ENCODE measurements at places on chromosomes 2 and 18. TPM values are rescaled to one million over a fixed set of nuclear protein-coding genes. Genes with fewer than 3 reads are reported as not detected.
A peak's percentile ranks its signal among the peaks of the same experiment; 100 is the strongest.

DNA sequence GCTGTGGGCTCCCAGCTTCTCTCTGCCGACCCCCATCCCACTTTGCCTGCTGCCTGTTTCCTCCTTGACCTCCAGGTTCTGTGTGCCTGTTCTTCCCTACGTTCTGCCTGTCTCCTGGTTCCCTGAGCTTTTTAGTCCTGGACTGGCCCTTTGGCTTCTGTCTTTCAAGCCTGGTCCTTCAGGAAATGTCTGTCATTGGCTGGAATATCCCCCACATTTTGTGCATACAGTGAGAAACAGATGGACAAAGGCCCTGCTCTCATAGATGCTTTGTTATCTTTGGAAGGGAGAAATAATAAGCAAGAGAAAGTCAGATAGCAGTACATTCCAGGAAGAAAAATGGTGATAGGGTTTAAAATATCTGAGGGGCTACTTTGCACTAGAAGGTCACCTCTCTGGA is 5.7 kb downstream of the MGAT5 start:
- no peaks in the 10 kb centered on the region for H3K36me3 ChIP-seq
- no peak overlapping the region for H3K4me3 ChIP-seq
- H3K27me3 ChIP-seq: no peaks in the 10 kb centered on the region
- peak overlapping the region; percentile 26 for H3K27ac ChIP-seq

DNA sequence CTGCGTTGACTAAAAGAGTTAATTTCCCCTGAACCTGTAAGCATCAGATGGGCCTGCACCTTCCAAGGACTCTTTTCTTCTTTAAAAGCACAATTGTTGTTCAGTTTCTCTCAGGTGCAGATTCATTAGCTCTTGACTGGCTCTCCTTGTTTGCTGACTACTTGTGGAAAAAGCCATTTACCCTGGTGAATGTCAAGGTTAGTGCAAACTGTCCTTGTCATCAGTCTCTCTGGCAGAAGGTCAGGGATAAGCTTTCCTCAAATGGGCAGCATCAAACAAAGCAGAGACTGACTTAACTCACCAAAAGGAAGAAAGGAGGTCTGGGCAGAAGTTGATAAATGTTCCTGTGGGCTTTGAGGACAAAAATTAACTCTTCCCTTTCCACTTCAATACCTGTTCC is 922.7 kb downstream of the BCL11A start:
- H3K4me3 ChIP-seq: no peak overlapping the region
- DNase-seq: peak; percentile 32

DNA sequence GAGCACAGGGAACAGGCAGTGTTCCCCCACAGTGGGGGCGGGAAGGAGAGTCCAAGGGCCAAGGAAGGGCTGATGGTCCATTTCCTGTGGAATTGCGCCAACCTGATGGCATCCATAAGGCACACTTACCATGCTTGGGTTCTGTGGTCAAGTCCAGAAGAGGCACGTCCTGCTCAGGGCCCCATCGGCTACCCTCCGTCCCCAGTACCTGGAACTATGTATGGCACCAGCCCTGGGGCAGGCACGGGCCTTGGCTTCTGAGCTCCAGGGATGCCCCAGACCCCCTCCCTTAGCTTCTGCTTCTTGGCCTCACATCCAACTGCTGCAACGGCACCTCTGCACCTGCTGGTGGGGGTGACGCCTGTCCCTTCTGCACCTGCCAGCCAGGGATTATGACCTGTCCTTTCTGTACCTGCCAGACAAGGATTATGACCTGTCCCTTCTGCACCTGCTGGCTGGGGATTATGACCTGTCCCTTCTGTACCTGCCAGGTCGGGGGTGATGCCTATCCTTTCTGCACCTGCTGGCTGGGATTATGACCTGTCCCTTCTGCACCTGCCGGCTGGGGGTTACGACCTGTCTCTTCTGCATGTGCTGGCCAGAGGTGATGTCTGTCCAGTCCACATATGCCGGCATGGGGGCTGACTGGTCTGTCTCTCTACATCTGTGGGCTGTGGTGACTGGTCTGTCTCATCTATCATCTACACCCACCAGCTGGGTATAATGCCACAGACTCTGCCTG is 45.4 kb upstream of the SNTG2 start:
- no peak overlapping the region for H3K4me3 ChIP-seq
- H3K27ac ChIP-seq: no peak overlapping the region
- DNase-seq: no peak
- no peaks in the 10 kb centered on the region for H3K36me3 ChIP-seq
- H3K4me1 ChIP-seq: no peaks in the 10 kb centered on the region

The AQP12A gene
- not detected for total RNA-seq

Data from cardiac muscle cell (in vitro differentiated cells and primary cell).